LHCN-M2 (cell line): ENCODE measurements at places on chromosomes 1 and 21. TPM values are rescaled to one million over a fixed set of nuclear protein-coding genes. Genes with fewer than 3 reads are reported as not detected.

GRCh38 chr1:231189683-231190270, 27.9 kb downstream of the TRIM67 start:
- DNase-seq, result no peak

GRCh38 chr1:58402444-58402843, 144.1 kb downstream of the OMA1 start:
- DNase-seq, result peak; percentile 3

DNA sequence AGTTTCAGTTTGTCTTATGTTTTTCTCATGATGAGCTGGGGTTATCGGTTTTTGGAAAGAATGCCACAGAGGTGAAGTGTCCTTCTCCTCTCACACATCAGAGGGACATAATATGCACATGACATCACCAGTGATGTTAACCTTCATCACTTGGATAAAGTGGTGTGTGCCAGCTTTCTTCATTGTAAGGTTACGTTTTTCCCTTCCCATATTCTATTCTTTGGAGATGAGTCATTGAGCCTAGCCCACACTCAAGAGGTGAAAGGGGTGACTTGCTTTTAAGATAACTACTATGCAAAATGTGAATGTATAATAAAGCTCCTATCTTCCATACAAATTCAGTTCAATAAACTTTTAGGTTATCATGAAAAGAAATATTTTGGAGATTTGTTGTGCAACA, 36.7 kb upstream of the MAGI3 start:
- peak; percentile 5 for DNase-seq

DNA sequence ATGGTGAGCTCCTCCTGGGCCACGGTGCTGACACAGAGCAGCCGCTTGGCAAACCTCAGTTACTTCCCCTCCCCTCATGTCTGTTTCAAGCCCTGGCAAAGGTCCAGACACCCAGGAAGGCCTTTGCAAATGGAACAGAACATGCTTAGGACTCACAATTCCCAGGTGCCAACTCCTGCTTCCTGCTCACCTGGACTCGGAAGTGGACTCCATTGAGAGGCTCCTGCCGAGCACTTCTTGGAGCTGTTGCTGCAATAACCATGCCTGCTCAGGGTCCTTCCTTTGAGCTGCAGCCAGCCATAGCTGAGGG, 10.7 kb downstream of the DCST2 start:
- no peak for DNase-seq

DNA sequence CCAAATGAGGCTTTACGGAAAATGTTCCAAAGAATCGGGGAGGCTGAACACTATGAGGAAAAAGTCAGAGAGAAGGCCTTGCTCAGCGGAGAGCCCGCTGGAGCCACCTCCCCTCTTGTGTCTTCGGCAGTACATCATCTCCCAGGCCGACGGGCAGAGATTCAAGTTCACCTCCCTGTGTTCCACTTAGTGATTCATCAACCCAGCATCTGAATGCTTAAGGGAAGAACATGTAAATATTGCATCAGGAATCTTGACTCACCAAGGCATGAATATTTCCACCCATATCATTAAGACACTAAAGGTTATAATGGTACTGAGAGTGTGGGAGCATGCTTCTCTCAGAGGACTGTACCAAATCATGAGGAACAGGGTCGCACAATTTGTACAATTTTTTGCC, 172.5 kb downstream of the ST6GALNAC5 start:
- peak; percentile 96 for DNase-seq

- peak; percentile 9 for DNase-seq
Observed at GRCh38 chr1:206087091-206087490, 30.1 kb downstream of the AVPR1B start.

DNA sequence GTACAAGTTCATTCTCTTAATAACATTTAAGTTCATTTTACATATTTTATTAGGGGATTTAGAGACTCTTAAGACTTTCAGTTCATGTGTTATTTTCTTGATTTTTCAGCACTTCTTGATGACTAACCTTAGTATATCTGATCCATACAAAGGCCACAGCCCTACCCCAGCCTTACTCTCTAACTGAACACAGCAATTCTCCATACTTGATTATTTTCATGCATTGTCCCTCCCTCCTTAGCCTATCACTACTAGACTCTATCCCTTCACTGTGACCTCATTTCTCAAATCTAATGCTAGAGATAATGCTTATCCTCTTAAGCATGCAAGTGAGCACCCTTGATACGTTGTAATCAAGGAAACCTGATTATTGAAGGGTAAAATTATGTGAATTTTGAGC, 15.2 kb downstream of the PRKAA2 start:
- no peak for DNase-seq

DNA sequence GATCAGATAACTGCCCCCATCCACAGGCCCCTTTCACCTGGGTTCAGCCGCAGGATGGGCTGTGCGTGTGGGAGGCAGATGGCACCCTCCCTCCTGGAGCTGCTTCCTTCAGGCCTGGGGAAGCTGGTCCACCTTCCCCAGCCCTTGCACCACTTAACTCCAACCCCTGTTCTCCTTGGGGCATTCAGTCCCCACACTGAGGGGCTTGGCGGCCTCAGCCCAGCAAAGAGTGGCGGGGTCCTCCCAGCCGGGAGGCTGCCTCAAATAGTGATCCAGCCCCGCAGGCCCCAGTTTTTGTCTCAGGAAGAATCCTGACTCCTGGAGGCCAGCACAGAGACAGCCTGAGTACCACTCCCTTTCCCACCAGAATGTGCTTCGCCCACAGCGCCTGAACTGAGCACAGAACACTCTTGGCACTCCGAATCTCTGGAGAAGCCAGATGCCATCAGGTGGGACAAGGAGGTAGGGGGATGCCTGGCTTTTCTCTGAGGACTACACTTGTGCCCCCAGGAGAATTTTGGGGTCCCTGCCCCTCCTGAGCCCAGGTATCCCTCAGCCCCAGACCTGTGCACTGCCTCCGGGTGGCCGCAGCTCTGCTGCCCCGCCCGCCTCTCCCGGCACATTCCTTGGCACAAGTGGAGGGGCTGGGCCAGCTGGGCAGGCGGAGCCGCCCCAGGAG, 936 bp downstream of the PAQR6 start:
- DNase-seq, result no peak

- no peak for DNase-seq
Observed at GRCh38 chr1:166972193-166972592, 3.1 kb downstream of the ILDR2 start.

GRCh38 chr1:36944883-36945282, 89.4 kb downstream of the GRIK3 start:
- no peak for DNase-seq

- no peak for DNase-seq
Observed at GRCh38 chr21:42541174-42541573, 27.5 kb downstream of the SLC37A1 start.

NTNG1 gene
- total RNA-seq, result 0.26 and 1.1 TPM in 2 replicates

RXFP4 gene
- total RNA-seq, result not detected in 2 replicates

SLC5A9 gene
- not detected in 2 replicates for total RNA-seq
